ENCODE measurements at places on chromosomes 12 and 14. TPM values are rescaled to one million over a fixed set of nuclear protein-coding genes. Genes with fewer than 3 reads are reported as not detected.

GRCh38 chr14:93895023-93895604, 32.0 kb upstream of the FAM181A start:
- DNase-seq: peak; percentile 76
- peak overlapping the region; percentile 40 for H3K4me3 ChIP-seq
- peaks cover 9% of the 10 kb centered on the region for H3K27me3 ChIP-seq

DNA sequence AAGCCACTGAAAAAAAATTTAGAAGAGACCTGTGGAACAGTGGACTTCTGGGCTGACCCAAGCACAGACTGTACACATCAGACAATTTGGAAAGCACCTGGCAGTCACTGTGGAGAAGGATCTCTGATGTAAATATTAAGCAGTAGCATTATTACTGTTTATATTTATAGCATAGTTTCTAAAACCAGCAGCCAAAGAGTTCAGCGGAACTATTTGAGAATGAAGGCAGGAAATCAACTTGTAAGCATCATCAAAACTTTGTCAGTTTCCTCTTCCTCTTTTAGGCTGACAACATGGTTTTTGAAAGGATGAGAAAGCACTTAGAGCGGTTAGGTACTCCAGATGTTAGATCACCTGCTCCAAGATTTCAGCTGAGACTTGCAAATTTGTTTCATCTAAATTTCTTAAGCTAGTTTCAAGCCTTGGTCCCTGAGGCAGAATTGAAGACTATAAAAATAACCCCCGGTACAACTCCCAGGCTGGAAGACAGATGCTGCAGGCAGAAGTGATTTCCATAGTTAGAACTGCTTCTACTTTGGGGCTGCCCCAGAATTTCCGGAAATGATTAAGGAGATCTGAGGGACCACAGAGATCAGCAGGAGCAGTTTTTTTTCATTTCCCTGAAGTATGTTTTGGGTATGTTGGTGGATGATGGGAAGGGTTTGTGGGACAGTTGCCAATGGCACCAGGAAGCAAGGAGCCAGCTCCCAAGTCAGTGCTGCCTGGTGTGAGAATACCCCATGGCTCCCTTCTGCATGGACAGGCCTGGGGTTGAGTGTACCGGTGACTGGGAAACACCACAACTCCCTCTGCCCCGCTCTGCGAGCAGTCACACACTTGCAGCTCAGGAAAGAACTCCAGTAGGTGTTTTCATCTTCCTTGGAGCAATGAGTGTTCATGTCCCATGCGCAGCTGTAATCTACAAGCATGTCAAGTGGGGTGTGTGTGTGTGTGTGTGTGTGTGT, 354.5 kb downstream of the NUAK1 start:
- H3K36me3 ChIP-seq: no peaks in the 10 kb centered on the region
- H3K27ac ChIP-seq: no peak overlapping the region
- no peak overlapping the region for H3K4me3 ChIP-seq

DNA sequence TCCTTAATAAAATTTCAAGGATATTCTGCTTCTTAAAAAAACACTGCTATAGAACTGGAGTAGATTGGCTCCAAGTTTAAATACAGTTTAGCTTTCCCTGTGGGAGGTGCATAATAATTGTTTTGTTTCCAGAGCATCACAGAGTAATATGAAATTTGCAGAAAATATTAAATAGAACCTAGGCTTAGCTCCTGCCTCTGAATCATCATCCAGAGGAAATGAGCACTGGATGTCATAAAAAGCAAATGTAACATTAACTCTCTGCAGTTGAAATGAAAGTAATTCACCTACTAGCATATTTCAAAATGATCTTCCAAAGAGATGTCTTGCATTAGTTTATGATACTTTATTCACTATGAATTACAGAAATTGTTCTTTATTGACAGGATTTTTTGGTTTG, 769.8 kb downstream of the C12orf50 start:
- no peaks in the 10 kb centered on the region for H3K36me3 ChIP-seq
- no peak overlapping the region for H3K27ac ChIP-seq
- H3K27me3 ChIP-seq: no peaks in the 10 kb centered on the region
- no peak overlapping the region for H3K4me3 ChIP-seq

- no peak for DNase-seq
- no peaks in the 10 kb centered on the region for H3K36me3 ChIP-seq
- H3K27me3 ChIP-seq: peaks cover 1% of the 10 kb centered on the region
- no peaks in the 10 kb centered on the region for H3K4me1 ChIP-seq
- H3K27ac ChIP-seq: no peak overlapping the region
Measured at GRCh38 chr14:55781046-55781445, 201.0 kb downstream of the KTN1 start.

- peak; percentile 41 for DNase-seq
- no peaks in the 10 kb centered on the region for H3K36me3 ChIP-seq
- H3K4me3 ChIP-seq: peak overlapping the region; percentile 98
- peaks cover 36% of the 10 kb centered on the region for H3K4me1 ChIP-seq
- H3K27ac ChIP-seq: peak overlapping the region; percentile 100
Measured at GRCh38 chr14:32332415-32333316, 3.6 kb downstream of the AKAP6 start.

TAS2R7 gene
- 0.39 TPM for total RNA-seq

NRL gene
- 3.7 TPM for total RNA-seq

CLEC4D gene
- total RNA-seq: not detected

Data from glutamatergic neuron (in vitro differentiated cells).